Keratinocyte (primary cell): ENCODE measurements at places on chromosomes 12 and 14. TPM values are rescaled to one million over a fixed set of nuclear protein-coding genes. Genes with fewer than 3 reads are reported as not detected.

Gene KLRB1
- not detected in 3 replicates for polyA plus RNA-seq

Gene TAS2R8
- polyA plus RNA-seq = not detected in 3 replicates

Gene MMP19
- 2.2 to 4.1 TPM (median 2.7 TPM) in 3 replicates for polyA plus RNA-seq

Gene TCL1B
- not detected in 3 replicates for polyA plus RNA-seq

Gene CACNA1C
- polyA plus RNA-seq = not detected in 3 replicates

Gene SNW1
- polyA plus RNA-seq = 28.4 to 52.5 TPM (median 51.2 TPM) in 3 replicates

Gene CPSF2
- 33.8 to 67.9 TPM (median 35.4 TPM) in 3 replicates for polyA plus RNA-seq

Gene TAS2R10
- 0.10 to 0.22 TPM in 2 of 3 replicates, not detected in the other for polyA plus RNA-seq

Gene INTS13
- polyA plus RNA-seq = 18.6 to 38.7 TPM (median 19.5 TPM) in 3 replicates

Gene PRB2
- 0.18 TPM in 1 of 3 replicates, not detected in the others for polyA plus RNA-seq

Gene PMEL
- polyA plus RNA-seq = 1.3 to 2.1 TPM (median 1.4 TPM) in 3 replicates

Gene LMO3
- not detected in 3 replicates for polyA plus RNA-seq

Gene ITGA5
- polyA plus RNA-seq = 47.9 to 107 TPM (median 68.0 TPM) in 3 replicates

Gene GLT8D2
- 1.1 to 1.4 TPM (median 1.2 TPM) in 3 replicates for polyA plus RNA-seq

Gene TPPP2
- not detected in 3 replicates for polyA plus RNA-seq

Gene MGAT4C
- polyA plus RNA-seq = not detected in 3 replicates

Gene RND1
- polyA plus RNA-seq = 0.05 to 0.30 TPM (median 0.16 TPM) in 3 replicates

Gene SAMD4A
- 10.5 to 16.2 TPM (median 11.3 TPM) in 3 replicates for polyA plus RNA-seq

Gene AJUBA
- polyA plus RNA-seq = 128 to 206 TPM (median 157 TPM) in 3 replicates

Gene CYP27B1
- polyA plus RNA-seq = 19.0 to 40.5 TPM (median 33.6 TPM) in 3 replicates

Gene DDHD1
- 6.9 to 10.4 TPM (median 7.3 TPM) in 3 replicates for polyA plus RNA-seq

Gene OR11G2
- not detected in 3 replicates for polyA plus RNA-seq

Gene MYF6
- polyA plus RNA-seq = not detected in 3 replicates

Gene RTL1
- not detected in 3 replicates for polyA plus RNA-seq
